ENCODE measurements at places on chromosomes 3 and 15.

- DNase-seq: no peak
These were observed 16.4 kb upstream of the RTP2 start for GRCh38 chr3:187718802-187719201.

DNA sequence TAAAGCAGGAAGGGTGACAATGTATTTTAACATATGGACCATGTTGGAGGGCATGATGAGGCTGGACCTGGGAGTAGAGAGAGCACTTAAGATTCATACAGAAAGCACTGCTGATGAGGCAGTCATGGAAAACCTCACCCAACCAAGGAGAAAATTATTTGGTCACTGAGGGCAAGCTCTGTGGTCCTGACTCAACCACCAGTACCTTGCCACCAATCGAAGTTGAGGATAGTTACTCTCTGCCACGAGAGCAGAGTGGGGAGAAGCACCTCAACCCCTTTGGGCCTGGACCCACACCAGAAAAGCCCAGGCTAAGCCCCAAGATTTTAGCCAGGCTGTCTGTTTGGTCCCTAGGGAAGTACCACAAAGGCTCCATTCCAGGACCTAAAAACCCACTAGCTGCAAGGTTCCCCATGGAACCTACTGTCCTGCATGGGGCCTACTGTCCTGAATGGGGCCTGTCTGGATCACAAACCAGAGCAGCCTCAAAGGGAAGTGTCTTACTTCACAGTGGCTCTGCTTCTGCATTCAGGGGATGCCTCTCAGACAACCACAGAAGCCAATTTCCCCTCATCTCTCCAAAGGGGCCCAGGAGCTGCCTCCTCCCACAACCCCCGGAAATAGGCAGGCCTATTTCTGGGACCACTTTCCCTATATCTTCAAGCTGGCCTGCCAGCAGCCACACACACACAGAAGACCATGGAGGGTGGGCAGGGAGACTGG lies 4.2 kb downstream of the CCDC71 start:
- DNase-seq: peak; percentile 30

- no peak for DNase-seq
These were observed 157.3 kb downstream of the EPHB1 start for GRCh38 chr3:134952371-134952770.

GRCh38 chr3:38960953-38961622 lies 90.7 kb downstream of the SCN11A start:
- peak; percentile 51 for DNase-seq

- no peak for DNase-seq
These were observed 152.7 kb upstream of the CDIN1 start for GRCh38 chr15:36426691-36427090.

DNA sequence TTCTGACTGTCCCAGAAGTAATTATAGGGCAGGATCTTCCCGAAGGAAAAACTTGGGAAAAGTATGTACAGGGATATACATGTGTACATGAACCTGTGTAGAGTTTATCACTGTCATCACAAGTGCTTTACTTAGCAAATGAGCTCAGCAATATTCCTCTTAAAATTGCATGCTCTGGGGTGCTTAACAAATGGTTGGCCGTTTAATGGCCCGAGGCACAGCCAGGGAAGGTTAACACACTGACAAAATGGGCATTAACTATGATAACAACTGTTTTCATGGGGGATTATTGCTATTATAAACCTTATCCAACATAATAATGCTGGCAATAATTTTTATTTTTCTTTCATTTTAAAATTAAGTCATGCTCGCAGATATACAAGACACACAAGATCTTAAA lies 459.3 kb downstream of the TUSC7 start:
- DNase-seq: no peak

GRCh38 chr3:158313338-158313927 lies 203.5 kb downstream of the RSRC1 start:
- DNase-seq: no peak

- DNase-seq: no peak
These were observed 8.5 kb upstream of the RUVBL1 start for GRCh38 chr3:128131897-128132646.

DNA sequence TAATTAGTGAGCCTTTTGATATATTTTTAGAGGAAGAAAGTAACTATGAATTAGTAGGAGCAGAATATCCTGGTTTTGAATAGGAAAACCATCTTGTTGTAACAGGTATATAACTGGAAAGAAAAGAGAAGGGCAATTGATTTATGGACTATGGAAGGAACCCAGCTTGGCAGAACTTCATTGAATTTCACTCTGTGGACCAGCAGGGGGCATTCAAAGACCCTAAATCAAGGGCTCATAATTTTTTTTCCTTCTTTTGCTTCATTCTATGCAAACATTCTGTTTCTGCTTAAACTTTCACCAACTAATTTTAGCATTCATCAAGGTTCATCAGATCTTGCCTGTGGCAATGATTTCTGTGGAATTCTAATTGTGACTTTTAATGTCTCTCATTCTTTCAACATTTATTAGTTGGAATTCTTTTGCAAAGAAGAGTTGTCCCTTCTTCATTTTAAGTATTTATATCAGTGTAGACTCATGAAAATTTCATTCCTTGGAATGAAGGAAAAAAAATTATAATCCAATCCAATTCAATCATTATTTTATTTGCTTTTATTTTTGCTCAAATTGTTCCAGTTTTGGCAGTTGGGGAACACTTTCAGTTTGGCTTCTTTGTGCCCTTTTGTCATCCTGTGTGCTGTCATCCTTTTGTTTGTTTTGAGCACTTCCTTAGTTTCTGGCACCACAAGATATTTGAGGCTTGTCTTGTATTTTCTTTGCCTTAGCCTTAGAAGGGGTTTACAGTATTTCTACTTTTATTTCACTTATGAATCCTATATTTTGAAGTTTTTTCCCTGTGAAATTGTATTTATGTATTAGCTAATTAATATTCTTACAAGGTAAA lies 30.4 kb downstream of the NXPE3 start:
- DNase-seq: peak; percentile 54

- DNase-seq: peak; percentile 44
These were observed 318.7 kb downstream of the FOXP1 start for GRCh38 chr3:71264840-71265239.

DNA sequence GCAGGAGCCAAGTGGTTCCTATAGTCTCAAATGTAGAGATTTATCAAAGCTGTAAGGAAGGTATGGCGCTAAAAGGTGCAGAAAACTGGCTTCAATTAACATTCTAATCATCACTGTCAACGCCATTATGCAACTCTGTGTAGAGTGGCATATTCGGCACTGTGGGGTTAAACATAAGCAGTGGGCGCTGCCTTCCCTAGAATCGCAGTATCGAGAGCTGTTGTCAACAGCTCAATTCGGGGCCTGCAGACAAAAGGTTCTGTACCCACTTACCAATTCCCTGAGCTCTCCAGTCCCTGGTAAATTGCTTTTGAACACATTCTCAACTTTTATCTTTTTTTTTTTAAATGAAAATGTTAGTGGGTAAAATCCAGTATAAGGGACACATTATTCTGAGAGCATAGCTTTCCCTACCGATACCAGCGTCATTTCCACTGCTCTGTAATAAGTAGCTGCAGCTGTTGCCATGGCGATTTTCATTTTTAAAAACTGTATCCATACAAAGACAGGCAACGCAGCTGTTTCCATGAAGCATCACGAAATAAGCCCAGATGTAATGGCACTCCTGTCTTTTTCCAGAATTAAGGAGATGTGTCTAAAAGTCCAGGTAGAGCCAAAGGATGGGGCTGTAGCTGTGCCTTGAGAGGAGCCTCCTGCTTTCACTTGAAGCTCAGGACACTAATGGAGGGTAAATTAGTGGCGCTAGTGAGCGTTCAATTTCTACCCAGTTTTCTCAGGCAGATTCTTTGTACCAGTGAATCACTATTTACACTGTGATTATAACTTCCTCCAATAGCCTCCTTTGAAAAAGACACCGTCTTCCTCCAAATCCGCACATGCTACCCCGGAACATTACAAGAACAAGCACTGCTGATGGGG lies 250.3 kb downstream of the SLC9A9 start:
- no peak for DNase-seq

DNA sequence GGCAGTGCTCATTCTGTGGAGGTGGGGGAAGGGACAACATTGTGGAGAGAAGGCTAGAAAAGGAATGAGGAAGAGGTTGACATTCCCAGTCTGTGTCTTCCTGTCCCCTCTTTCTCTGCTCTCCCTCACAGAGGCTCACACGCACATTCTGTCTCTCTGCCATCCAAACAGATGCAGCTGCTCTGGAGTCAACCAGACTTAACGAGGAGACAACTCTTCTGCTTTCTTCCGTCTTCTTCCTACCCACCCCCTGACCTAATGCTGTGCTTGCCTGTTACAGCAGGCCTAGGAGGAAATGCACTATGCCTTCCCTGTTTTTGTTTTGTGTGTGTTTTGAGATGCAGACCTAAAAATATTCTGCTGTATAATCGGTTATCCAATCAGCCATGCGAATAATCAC lies 121.9 kb downstream of the CACNA1D start:
- no peak for DNase-seq

- no peak for DNase-seq
These were observed 26.2 kb downstream of the SEC62 start for GRCh38 chr3:169992781-169993180.

DNA sequence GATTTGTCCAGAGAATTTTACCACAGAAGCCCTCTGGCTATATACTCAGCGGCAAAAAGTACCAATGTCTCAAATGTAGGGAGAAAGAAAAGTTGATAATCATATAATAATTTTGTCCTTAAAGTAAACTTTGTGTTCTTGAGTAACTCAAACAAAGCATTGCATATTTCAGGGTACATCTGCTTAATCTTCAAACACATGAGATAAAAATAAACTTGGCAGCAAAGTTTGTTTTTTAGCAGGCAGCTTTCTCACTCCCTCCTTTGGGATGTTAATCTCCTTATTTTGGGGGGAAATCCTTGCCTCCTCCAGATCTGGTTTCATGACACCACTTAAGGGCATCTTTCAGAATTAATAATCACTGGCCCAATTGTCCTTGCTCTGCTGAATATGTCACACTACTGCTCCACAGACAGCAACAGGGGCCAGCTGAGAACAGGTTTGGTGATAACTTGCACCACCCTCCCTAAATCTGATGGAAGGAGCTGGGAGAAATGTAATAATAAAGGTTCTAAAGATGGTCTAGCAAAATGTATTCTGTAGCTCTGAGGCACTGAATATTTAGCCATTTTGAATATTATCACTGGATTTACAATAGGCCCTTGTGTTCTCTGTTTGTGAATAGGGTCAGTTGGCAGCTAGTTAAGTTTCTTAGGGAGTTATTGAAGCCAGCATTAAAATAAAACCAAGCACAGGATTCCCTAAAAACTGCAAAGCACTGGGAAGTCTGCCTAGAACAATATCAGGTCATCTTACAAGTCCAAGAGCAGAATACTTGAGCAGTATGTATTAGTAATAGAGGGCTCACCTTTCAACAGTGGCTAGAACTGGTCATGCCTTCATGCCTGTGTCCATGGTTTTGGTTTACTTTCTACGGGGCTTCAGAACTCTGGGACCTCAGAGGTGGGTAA lies 79.2 kb downstream of the EFL1 start:
- no peak for DNase-seq

- peak; percentile 9 for DNase-seq
These were observed 938 bp upstream of the SLCO2A1 start for GRCh38 chr3:134030379-134031347.

DNA sequence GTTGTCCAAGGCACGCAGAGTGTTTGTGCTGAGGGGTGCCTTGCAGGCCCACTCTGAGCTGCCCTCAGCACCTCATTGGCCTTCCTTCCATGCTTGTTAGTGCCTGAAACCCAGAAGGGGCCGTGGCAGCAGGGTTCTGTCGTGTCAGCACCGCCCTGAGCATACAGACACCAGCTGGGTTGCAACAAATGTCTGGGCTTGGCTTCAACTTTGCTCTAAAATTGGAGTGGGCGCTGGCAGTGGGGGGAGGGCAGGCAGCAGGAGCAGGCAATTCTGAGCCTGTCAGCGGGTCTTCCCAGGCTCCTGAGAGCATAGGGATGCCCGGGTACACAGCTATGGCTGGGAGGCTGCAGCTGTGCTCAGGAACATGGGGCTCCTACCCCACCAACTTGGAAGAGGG lies 464.3 kb downstream of the EPHA3 start:
- no peak for DNase-seq

DNA sequence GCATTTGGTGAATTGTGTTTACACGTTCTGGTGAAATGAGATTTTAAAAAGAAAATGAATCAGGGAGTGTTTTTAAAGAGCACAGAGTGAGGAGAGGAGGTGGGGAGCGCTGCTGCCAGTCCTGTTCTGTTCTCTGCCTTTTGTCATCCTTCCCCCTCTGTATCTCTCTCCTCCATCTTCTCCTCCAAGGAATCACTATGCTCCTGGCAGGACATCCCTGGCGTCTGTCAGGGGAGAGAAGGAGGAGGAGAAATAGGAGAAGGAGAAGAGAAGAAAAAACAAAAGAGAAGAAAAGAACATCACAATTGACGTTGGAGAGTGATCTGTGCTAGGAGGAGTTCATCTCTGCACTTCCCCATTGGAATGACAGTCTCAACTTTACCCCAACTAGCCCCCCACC lies 627.6 kb upstream of the TBL1XR1 start:
- DNase-seq: no peak

DNA sequence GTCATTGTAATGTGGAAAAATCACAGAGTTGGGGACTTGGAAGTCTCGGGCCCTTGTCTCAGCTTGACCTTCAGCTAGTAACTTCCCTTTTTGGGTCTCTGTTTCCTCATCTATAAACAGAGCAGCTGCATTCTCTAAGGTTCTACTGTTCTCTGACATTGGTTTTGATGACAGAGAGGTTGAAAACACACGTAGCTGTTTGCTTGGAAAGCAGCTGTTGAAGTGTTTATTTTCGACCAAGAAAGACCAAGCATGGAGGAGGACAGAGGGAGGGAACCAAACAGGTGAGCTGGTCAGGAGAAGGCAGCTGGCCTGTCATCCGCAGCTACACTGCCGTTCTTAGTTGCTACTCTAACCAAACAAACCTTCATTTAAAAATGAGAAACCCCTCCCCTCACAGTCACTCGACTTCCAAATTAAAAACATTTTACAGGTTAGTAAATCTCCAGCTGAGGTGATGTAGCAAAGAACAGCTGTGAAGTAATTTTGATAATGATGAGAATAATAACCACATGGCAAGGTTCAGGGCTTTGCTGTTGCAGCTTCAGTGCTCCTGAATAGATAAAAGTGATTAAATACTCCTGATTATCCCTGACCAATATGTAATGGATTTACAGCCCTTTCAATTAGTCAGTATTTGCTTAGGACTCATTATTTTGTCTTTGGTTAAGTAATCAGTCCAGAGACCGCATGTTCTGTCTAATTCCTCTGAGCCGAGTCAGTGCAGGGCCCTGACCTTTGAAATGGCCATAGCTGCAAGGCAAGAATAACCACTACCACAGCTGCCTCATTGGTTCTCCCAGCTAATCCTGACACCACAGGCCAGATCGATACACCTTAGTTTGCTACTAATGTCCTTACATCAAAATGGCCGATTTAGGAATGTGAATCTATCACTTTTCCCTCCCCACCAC lies 65.3 kb downstream of the MEIS2 start:
- no peak for DNase-seq

DNA sequence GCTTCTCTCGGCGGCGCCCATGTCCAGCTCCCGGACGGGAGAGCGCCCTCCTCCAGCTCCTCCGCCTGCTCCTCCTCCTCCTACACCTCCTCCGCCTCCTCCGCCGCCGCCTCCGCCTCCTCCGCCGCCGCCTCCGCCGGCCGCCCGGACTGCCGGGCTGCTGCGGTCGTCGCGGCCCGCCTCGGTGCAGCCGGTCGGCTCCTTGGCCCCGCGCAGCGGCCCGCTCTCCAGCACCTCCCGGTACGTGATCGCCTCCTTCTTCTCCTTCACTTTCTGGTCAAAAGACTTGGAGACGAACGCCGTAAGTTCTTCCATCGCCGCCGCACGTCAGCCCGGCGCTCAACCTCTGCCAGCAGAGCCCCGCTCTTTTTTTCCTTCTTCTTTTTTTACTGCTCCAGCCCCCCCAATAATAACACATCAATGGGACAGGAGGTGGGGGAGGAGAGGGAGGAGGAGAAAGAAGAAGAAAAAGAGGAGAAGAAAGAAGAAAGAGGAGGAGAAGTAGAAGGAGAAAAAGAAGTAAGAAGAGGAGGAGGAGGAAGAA lies 438 bp downstream of the SHOX2 start:
- peak; percentile 12 for DNase-seq

All from activated CD8-positive, alpha-beta T cell treated with anti-CD3 and anti-CD28 coated beads for 36 hours (primary cell).